Kidney epithelial cell (primary cell): ENCODE measurements at places on chromosomes 5 and 9.

- DNase-seq, result no peak
These were observed 50.8 kb downstream of the CTSL start for GRCh38 chr9:87776481-87777379.

GRCh38 chr5:109546461-109546860, 136.7 kb upstream of the PJA2 start:
- DNase-seq, result no peak

GRCh38 chr5:135446615-135447014, 533 bp downstream of the DCANP1 start:
- DNase-seq, result no peak

GRCh38 chr5:155878991-155879575, 447.9 kb upstream of the SGCD start:
- DNase-seq, result no peak

GRCh38 chr5:56588636-56589480, 226.5 kb upstream of the MAP3K1 start:
- DNase-seq, result no peak

- no peak for DNase-seq
These were observed 3.0 kb downstream of the C8G start for GRCh38 chr9:136947955-136948510.

- DNase-seq, result no peak
These were observed 1.0 kb upstream of the TPM2 start for GRCh38 chr9:35690614-35691333.

GRCh38 chr5:181217111-181217802, 5.8 kb upstream of the TRIM41 start:
- DNase-seq, result no peak

DNA sequence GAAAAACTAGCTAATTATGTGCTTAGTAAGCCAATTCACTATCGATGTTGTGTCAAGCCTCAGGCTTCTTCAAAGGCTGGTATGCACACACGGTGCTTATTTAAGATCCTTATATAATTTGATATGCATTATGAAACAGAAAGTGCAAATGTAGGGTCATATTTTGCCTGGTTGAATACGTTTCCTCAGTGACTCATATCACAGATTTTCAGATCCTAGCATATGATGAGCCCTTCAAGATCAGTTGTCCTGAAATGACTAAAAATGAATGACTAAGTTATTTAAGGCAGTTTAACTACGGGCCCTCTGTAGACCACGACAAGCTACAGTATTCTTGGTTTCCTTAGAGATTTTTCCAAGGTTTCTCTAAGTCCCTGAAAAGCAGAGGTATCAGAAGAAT, 778.3 kb downstream of the PRELID2 start:
- no peak for DNase-seq

DNA sequence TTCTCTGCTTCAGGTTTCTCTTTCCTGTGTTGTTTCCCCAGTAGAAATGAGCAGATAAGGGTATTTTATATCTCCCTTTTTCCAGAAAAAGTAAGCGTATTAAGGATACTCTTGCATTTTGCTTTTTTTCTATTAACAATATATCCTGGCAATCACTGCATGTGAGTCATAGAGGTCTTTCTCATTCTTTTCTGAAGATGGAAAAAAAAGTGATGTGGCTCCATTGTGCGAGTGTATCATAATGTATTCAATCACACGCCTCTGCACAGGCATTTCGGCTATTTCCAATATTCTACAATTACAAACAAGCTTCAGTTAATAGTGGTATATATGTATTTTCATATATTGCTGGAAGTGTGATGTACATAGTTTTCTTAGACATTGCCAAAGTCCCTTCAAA, 155.9 kb downstream of the MED27 start:
- DNase-seq, result no peak

GRCh38 chr9:20144197-20144596, 355.4 kb upstream of the SLC24A2 start:
- DNase-seq, result no peak

GRCh38 chr5:128586848-128587247, 48.8 kb upstream of the FBN2 start:
- no peak for DNase-seq

DNA sequence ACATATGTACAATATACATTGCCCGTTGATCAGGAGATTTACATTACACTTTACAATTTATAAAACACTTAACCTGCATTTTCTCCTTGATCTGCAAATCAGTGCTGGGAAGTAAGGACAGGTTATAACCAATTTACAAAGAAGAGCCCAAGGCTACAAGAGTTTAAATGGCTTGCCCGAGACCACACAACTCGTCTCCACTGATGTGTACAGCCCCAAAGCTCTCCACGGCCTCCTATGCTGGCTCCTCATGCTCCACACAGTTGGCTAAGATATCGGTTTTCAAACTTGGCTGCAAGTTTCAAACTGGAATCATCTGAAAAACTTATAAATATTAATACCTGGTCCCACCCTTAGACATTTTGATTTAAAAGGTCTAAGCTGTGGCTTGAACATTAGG, 10.3 kb downstream of the ACTL7B start:
- DNase-seq, result no peak

- DNase-seq, result peak; percentile 56
These were observed 304.7 kb upstream of the MSX2 start for GRCh38 chr5:174419540-174420132.

- peak; percentile 70 for DNase-seq
These were observed 87.6 kb downstream of the ADAMTS6 start for GRCh38 chr5:65394087-65394486.

DNA sequence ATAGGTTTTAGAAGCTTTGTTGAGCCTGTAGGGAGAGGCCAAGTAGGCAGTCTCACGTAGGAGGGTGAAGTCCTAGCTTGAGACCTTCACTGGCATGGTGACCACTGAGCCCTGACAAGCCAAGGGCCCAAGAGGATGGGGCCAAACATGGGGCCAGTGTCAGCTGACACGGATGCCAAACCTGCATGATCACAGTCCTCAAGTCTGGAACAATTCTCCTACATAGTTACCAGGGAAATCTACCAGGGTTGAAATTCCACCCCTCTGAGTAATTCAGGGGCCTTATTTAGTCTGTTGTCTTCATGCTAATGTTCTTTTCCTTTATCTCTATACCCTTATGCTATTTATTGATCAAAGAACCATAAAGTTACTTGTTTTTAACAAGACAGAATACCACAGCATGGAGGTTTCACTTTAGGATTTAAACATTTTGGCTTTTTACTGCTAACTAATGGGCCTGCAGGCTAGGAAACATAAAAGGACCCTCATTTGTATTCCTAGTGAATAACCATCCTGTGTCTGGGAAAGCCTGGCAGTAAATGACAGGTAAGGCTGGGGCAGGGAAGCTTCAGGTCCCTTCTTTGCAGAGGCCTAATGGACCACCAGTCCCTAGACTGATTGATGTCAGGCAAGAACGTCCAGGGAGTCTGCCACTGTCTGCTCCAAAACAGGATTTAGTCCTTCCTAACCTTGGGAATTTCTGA, 140.8 kb downstream of the FGF1 start:
- no peak for DNase-seq

- no peak for DNase-seq
These were observed 100.9 kb downstream of the GDNF start for GRCh38 chr5:37738865-37739488.

DNA sequence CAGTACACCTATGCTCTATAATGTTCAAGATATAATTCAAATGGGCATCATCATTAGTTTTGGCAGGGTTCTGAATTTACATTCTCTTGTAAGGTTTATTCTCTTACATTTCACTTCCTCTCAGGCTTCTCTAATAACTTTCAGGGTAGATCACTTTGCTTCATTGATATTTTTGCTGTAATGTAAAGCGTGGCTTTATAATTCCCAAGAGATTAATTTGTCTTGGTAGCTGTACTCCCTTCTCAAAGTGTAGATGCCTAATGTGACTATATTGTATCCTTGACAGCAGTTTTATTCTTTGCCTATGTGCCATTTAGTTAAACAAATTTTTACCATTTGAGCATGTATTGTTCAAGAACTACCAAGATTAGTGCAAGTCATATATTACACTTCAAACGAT, 889.1 kb downstream of the TAF11L14 start:
- no peak for DNase-seq

GRCh38 chr5:104325356-104325755, 762.8 kb upstream of the NUDT12 start:
- no peak for DNase-seq

- peak; percentile 47 for DNase-seq
These were observed 206.0 kb upstream of the DMRTA1 start for GRCh38 chr9:22240619-22241018.

DNA sequence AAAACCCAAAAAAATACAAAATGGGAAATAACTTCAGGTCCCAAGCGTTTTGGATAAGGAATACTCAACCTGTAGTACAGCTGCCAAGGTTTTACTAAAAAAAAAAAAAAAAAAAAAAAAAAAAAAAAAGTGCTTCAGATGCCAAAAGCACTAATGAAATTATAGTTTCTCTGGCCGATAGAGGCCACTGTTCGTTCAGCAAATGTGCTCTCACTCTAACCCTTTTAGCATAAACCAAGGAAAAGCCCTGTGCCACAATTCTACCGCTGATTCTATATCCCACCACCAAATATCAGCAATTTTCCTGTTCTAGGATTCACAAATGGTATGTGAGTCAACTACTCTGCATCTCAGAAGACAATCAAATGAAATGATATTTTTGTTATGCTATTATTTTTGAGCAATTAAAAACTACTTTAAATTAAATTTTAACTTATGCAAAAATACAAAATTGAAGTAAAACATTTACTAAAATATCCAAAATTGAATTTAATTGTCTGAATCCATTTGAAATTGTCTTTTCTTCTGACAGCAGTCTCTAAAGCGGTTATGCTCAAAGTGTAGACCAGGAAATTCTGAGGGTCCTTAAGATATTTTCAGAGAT, 79.8 kb downstream of the RICTOR start:
- DNase-seq, result peak; percentile 39

DNA sequence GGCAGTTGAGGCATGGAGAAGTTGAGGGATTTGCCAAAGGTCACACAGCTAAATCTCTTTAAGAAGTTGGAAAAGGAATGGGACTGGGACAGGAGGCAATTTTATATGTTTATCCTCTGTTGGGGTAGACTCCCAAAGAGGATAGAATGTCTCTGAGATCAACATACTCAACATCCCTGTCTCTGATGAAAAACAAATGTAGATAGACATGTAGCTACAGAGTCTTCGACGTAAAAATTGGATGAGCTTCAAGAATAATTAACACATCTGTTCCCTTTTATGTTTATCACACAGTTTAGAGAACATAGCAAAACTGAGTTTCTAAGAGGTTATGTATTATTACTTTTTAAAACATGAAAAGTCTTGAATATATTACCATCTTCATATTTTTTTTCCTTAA, 204.6 kb upstream of the CD180 start:
- DNase-seq, result no peak

DNA sequence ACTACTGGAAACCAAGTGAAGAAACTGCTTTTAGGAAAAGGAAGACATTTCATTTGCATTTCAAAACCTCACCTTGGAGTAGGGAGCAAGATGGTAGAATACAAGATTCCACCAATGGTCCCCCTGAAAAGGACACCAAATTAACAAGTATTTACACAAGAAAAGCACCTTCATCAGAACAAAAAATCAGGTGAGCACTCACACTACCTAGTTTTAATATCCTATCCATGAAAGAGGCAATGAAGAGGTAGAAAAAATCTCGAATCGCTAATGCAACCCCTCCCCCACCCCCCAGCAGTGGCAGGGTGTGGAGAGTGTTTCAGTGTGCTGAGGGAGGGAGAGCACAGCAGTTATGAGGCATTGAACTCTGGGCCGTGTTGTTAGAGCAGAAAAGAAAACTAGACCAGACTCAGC, 1397.0 kb upstream of the C9orf72 start:
- DNase-seq, result no peak

DNA sequence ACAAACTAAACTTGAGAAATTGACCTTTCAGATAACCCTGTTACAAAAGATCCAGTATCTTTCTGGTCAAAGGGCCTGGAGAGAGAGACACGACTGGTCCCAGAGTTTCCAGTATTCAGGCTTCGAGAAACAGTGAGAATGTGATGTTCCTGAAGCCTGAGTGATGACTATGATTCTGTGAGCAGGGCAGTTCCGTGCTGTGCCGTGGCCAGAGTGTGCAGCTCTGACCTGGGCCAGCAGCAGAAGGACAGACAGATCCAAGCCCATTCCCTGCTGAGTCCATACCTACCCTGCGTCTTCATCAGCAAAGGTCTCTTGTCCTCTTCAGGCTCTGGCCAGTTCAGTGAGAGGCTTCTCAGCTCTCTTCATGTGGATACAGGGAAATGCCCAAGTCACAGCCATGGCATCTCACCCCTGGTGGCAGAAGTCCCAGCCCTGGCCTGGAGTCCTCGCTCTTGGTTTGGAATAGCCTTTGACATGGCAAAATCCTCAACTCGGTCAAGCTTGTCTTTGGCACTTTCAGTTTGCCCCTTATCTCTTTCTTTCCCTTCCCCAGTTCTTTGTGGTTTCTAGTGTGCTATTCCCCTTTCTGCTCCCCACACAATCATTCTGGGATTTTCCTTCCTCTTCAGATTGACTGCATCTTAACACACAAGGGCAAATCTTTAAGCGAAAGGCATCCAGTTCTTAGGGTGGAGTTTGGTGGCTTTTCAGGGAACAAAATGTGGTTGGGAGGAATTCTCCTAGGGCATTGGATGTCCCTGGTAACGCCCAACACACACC, 107.7 kb downstream of the LIFR start:
- DNase-seq, result no peak

GRCh38 chr9:133060417-133060841, 1.4 kb upstream of the CEL start:
- no peak for DNase-seq

DNA sequence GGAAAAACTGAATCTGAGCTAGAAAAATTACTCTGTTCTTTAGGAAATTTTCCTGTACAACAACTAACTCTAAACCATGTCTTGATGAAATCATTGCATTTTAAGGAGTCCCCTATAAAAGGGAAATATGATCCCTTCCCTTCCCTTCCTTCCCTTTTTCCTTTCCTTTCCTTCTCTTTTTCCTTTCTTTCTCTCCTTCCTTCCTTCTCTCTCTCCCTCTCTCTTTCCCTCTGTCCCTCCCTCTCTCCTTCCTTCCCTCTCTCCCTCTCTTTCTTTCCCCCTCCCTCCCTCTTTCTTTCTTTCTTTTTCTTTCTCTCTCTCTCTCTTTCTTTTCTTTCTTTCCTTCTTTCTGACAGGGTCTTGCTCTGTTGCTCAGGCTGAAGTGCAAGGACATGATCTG, 42.2 kb upstream of the MYO10 start:
- DNase-seq, result no peak

- no peak for DNase-seq
These were observed 896.6 kb downstream of the TLE1 start for GRCh38 chr9:80792726-80793125.
